Activated T-cell treated with anti-CD3 and anti-CD28 coated beads for 24 hours (primary cell): ENCODE measurements at places on chromosomes 11 and 22.

DNA sequence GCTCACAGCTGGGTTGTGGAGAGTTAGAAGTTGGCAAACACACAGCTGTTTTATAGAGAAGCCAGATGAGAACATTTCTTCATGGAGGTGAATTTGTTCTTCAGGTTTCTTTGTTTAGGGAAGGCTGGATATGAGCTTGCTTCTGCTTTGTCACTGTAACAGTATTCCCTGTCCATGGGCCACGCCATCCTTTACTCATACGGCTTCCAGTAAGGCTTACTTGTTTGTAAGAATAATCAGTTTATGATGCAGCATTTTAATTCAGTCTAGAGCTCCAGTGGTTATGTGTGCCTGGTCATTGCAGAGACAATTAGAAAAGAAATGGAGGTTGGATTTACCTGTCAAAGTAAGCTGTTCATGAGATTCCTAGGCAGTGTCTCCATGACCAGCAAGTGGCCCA is 131.8 kb downstream of the TRIM44 start:
- no peak for DNase-seq

DNA sequence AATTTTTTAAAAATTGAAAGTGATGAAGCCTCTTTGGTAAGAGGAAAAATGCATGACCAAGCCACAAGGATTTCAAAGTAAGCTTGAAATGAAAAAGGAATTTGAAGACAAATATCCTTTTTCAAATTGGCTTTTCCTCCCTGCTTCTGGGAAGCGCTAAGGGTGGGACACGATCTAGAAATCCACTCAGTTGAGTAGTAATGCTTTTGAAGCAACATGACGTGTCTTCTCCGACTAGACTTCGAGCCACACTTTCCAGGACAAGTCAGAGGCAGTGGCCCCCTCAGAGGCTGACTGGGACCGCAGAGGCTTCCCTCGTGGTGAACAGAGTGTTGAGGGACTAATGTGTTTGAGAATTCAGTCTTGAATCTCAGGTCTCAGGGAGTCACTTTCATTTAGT is 39.8 kb downstream of the KREMEN1 start:
- no peak for DNase-seq

GRCh38 chr11:22510010-22510409 is 115.6 kb downstream of the FANCF start:
- no peak for DNase-seq

- no peak for DNase-seq
Measured at GRCh38 chr22:17218341-17218740, 894 bp downstream of the ADA2 start.

GRCh38 chr11:13308704-13309103 is 31.1 kb downstream of the BMAL1 start:
- DNase-seq = no peak

DNA sequence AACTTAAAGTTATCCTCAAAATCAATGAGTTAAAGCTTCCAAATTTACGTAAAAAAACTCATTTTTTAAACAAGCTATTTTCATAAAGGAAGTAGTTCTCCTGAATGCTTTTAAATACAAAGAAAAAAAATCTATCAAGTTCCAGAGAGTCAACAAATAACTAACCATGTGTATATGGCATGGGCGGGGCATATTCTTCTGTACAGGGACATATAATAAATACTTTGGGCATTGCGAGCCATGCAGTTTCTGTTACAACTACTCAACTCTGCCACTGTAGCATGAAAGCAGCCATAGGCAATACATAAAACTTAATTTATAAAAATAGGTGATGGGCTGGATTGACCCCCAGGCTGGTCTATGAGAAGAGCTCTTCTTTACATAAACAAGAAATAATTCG is 57.8 kb downstream of the BTBD10 start:
- no peak for DNase-seq

GRCh38 chr11:25928076-25928475 is 403.9 kb upstream of the ANO3 start:
- DNase-seq = no peak

DNA sequence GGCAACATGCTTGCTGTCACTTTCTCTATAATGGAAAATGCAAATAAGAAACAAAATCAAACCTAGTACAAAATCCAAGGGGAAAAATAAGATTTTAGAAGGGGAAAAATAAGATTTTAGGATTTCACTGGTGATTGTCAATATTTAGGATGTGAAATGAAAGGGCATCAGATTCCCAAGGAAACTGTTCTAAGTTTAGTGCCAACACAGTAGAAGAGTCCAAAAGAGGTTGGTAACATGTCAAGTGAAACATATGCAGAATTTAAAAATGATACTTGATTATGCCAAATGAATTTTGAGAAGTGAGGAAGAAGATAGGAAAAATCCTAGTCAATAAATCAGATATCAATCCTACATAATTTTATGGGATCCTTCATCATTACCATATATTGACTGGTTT is 45.7 kb upstream of the ARL14EP start:
- DNase-seq = no peak

GRCh38 chr11:97414801-97415200 is 1025.0 kb downstream of the JRKL start:
- DNase-seq = no peak

DNA sequence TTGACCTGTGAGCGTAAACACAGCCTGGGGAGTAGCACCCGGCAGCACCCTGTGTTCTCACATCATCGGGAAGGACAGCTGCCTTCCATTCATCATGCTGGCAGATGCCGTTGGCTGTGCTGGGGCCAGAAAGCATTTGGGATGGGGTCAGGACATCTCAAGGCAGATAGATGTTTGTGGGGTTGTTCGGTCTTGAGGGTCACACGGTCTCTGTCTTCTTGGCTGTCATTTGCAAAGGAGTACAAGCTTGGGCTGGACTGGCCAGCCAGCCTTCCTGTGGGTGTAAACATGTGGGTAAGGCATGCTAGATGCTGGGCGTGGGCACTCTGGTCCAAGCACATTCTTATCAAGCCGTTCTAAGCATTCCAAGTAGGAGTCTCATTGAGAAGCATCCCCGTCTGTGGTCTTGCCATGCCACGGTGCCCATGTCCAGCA is 81.4 kb downstream of the TBC1D22A start:
- no peak for DNase-seq

- DNase-seq = no peak
Measured at GRCh38 chr11:112966561-112966960, 5.3 kb downstream of the NCAM1 start.

DNA sequence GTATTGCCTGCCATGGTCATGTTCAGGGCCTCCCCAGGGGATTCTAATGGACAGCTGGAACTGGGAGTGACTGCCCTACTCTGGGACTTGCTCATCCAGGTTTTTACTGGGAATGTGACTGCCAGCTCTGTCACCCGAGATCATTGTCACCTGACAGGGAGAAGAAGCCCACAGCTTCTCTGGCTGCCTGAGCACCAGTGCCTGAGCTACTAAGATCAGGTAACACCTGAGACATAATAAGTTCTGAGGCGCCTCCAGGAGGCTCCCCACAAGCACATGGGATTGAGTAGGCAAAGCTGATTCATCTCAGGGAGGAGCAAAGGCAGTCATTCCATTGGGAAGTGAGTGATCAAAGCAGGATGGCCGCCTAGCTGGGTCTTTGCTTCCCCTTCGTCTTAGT is 84.2 kb upstream of the GALNT18 start:
- DNase-seq = no peak
